ELR (cell line): ENCODE measurements at places on chromosomes 13 and 19.

DNA sequence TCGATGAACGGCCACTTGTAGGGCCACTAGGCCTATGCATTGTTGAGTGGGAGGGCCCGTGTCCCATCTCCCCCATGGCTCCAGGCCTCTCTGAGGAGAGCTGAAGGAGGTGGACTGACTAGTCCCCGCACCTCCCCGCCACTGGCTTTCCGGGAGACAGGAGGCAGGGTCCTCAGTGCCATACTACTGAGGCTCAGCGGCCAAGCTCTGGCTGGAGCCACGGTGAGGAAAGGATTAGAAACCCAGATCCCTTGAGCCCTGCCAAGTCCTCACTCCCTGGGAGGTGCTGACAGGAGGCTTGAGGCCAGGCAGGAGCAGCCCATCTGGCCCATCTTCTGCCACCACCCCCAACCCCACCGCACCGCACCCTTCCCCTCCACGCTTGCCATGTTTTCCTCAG, 29.0 kb downstream of the CCDC8 start:
- no peak for DNase-seq

DNA sequence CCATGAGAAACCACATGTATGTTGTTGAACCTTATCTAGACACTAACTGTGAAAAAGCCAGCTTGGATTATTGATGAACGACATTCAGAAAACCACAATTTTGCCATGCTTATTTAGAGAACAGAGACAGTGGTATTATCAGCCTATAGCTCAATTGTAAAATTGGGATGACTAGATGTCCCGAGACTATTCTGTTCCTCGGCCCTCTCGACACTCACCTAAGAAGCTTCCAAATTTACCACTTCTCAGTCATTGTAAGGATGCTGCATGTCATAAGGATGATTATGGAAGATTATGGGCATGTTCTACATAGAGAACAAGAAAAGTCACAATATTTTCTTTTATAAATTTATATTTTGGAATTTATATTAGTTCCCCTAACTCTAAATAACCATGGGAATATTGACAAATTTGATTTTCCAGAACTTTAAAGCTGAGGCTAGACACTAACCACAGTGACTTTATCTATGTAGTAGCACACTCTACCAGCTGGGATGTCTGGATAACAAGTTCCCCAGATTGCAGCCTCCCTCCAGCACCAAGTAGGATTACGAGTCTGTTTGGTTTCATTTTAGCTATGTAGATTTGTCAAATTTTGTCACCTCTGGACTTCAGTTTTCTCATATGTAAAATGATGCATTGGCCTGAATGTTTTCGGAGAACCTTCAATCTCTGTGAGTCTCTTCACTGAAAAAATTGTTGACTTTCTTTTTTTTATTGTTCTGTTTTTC, 513.6 kb downstream of the IRS2 start:
- peak; percentile 10 for DNase-seq

- DNase-seq, result no peak
These were observed 9.6 kb downstream of the TGFB1 start for GRCh38 chr19:41344162-41344561.

DNA sequence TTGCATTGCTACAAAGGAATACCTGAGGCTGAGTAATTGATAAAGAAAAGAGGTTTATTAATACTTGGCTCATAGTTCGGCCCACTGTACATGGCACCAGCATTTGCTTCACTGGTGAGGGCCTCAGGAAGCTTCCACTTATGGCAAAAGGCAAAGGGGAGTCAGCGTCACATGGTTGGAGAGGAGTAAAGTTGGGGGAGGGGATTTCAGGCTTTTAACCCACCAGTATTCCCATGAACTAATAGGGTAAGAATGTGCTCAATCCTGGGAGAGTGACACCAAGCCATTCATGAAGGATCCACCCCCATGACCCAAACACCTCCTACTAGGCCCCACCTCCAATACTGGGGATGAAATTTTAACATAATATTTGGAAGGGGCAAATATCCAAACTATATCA, 82.5 kb upstream of the MYCBP2 start:
- no peak for DNase-seq

- DNase-seq, result no peak
These were observed 49.3 kb downstream of the COL4A2 start for GRCh38 chr13:110356362-110356761.

DNA sequence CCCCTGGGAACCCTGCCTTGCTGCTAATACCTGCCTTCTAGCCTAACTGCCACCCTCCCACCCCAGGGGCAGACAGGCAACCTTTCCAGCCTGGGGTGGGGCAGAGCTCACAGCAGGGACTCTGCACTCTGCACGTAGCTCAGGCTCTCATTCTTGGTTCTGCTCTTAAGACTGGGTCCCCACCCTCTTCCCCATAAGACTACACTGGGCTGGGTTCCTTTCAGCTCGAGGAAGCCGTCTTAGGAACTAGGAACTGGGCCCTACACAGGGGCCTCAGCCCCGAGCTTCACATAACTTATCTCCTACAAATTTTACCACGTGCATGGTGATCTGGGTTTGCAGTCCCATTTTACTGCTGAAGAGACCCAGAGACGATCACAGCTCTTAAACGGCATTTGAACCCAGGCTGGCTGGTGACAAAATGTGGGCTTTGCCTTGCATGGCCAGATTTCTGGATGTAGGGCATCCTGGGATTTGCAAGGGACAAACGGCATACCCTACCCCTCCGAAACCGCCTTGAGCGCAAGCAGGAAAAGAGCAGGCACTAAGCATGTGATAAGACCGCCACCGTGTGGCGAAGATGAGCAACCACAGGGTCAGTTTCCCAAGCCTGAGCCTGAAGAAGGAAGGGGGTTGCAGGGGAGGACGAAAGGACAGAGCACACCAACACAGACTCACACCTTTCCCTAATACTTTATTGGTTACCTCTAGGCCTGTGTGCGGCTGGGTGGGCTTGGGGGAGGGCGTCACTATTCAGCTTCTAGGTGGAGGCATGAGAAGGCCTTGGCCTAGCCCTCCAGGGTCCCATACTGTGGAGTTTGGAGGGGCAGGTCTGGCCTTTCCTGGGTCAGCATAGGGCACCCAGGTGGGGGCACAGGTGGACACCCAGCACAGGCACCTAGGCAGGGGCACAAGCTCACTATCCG, 5.1 kb downstream of the JUNB start:
- DNase-seq, result peak; percentile 85

DNA sequence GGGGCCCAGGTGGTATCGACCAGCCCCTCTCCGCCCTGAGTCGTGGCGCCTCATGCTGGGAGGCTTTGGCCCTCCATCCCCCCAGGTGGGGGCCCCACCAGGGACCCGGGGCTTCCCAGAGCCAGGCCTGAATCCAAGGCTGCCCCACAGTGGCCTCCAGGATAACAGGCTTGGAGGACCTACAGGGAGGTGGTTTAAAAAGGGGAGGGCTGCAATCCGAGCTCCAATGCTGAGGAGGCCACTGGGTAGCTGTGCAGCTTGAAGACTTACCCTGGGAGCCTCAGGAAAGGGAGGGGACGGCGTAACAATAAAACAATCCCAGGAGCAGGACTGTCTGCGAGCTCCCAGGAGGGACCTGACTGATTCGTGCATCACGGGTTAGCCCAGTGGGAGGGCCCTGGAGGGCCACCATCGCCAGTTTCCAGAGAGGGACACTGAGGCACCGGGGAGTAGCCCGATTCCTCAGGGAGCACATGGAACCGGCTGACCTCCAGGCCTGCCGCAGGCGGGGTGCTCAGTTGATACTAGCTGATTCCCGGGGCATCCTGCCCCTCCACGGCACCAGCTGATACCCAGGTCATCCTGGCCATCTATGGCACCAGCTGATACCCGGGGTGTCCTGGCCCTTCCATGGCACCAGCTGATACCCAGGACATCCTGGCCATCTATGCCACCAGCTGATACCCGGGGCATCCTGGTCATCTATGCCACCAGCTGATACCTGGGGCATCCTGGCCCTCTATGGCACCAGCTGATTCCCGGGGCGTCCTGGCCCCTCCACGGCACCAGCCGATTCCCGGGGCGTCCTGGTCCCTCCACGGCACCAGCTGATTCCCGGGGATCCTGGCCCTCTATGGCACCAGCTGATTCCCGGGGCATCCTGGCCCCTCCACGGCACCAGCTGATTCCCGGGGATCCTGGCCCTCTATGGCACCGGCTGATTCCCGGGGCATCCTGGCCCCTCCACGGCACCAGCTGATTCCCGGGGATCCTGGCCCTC, 3.7 kb upstream of the C2CD4C start:
- no peak for DNase-seq

- DNase-seq, result peak; percentile 59
These were observed 7.1 kb upstream of the ERVV-2 start for GRCh38 chr19:53037101-53038097.

DNA sequence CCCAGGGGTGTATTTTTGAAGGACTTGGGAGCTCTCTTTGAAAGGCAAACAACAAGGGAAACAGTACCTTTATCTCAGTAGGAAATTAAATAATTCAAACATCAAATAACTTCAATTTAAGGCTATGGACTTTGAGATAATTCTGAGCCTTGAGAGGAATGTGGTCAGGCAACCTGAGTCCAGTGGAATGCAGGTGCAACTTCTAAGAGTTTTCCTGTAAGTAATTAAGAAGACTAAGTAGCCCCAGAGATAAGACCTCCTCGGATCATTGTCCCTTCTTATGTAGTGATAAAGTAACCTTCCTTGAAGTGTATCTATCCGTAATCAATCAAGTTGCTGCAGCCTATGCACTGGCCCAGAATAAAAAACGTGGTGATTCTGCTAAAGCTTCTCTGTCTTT, 29.2 kb downstream of the ZNF701 start:
- no peak for DNase-seq

DNA sequence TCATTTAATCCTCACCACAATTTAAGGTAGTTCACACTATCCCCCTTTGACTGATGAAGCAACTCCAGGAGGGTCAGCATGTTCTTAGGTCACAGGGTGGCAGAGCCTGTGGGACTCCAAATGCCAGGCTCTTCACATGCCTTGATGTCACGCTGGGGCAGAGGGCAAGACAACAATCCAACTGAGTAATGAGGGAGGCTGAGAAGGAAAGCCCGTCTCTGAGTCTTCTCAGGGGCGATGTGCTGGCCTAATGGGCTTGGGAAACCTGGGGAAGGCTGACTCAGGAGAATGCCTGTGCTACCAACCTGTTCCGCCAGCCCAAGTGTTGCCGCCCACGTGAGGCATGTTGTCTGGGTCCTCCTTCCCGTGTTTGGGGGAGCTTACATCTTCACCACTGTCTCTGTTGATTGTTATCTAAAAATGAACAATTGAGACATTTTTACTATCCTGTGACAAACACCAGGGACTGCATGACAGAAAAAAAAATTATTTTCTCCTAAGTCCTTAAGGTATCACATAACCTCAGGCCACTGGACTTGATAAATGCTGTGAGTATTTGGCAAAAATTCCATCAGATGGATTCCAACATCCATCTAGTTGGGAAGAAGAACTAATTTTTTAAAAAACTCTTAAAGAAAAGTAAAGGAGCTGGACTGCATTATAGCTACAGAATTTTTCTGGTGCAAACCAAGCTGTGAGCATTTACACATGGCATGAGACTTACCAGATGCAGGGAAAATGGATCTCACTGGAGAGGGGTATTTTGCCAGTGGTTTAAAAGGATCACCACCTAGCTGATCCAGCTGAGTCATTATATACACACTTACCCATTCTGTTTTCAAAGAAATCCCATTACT, 157.5 kb downstream of the RGCC start:
- peak; percentile 10 for DNase-seq
